ENCODE measurements at places on chromosomes 7 and 10. TPM values are rescaled to one million over a fixed set of nuclear protein-coding genes. Genes with fewer than 3 reads are reported as not detected.

- H3K36me3 ChIP-seq = no peaks in the 10 kb centered on the region
- H3K4me3 ChIP-seq = no peak overlapping the region
- peaks cover 9% of the 10 kb centered on the region for H3K27me3 ChIP-seq
- H3K4me1 ChIP-seq = no peaks in the 10 kb centered on the region
- no peak for DNase-seq
Observed at GRCh38 chr10:128036746-128037543, 89.3 kb downstream of the MKI67 start.

- H3K27ac ChIP-seq = no peak overlapping the region
- H3K4me1 ChIP-seq = no peaks in the 10 kb centered on the region
- H3K36me3 ChIP-seq = no peaks in the 10 kb centered on the region
- DNase-seq = no peak
Observed at GRCh38 chr7:41517771-41518170, 185.1 kb downstream of the INHBA start.

ZPBP gene
- total RNA-seq = not detected

GRCh38 chr10:69321039-69321715 is 42.9 kb downstream of the HK1 start:
- H3K36me3 ChIP-seq = peaks cover 30% of the 10 kb centered on the region
- peaks cover 45% of the 10 kb centered on the region for H3K4me1 ChIP-seq
- no peak overlapping the region for H3K4me3 ChIP-seq
- no peak for DNase-seq
- no peaks in the 10 kb centered on the region for H3K27me3 ChIP-seq

- H3K36me3 ChIP-seq = peaks cover 51% of the 10 kb centered on the region
- no peaks in the 10 kb centered on the region for H3K4me1 ChIP-seq
- peak overlapping the region; percentile 84 for H3K4me3 ChIP-seq
- peak; percentile 62 for DNase-seq
- H3K27ac ChIP-seq = peak overlapping the region; percentile 98
Observed at GRCh38 chr10:100184840-100185239, 989 bp downstream of the ERLIN1 start.

- no peak overlapping the region for H3K27ac ChIP-seq
- H3K4me1 ChIP-seq = no peaks in the 10 kb centered on the region
- H3K27me3 ChIP-seq = peaks cover 34% of the 10 kb centered on the region
- H3K36me3 ChIP-seq = no peaks in the 10 kb centered on the region
Observed at GRCh38 chr10:15374156-15374555, 3.1 kb upstream of the FAM171A1 start.

SEPTIN7 gene
- total RNA-seq = 95.0 TPM

GRCh38 chr7:77813180-77813579 is 14.6 kb downstream of the PHTF2 start:
- H3K4me1 ChIP-seq = no peaks in the 10 kb centered on the region
- no peak for DNase-seq
- H3K27me3 ChIP-seq = no peaks in the 10 kb centered on the region

All from K562 (cell line).